ENCODE measurements at places on chromosomes 2 and 18. TPM values are rescaled to one million over a fixed set of nuclear protein-coding genes. Genes with fewer than 3 reads are reported as not detected.

Gene DYSF
- 10.2 TPM for total RNA-seq

Gene IMP4
- total RNA-seq = 102 TPM

Gene CDCA7
- total RNA-seq = 9.6 TPM

GRCh38 chr2:41985573-41986095, 62.2 kb upstream of the PKDCC start:
- no peak for DNase-seq

DNA sequence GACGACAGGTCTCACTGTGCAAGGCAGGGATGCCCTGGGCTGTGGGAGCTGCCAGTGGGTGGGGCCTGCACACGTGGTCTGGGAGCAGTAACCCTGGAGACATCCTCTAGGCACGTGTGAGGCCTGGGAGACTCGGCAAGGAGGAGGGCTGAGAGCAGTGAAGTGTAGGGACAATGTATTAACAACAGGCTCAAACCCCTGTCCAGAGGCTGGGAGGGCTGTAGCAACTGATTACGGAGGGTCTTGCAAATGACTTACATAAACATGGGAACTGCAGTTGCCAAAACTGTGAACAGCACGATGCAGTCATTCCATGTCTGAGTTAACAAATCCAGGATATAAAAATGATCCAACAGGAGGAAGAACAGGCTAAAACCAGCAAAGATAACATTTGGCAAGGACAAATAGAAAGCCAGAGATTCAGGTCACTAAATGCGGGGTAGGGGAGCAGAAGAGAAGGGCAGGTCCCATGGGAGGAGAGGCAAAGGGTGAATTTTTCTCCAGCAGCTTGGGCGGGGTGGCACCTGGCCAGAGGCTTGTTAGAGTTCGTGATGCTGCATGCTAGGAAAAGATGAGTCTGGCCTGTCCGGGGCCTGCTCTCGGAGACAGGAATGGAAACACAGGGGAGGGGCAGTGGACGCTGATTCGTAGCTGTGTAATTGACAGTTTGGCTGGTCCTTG, 44.9 kb downstream of the CYP27C1 start:
- DNase-seq = peak; percentile 31

Gene APLF
- total RNA-seq = 8.5 TPM

GRCh38 chr2:1634681-1635341, 109.5 kb downstream of the PXDN start:
- no peak for DNase-seq

GRCh38 chr2:159604159-159604558, 12.2 kb downstream of the BAZ2B start:
- DNase-seq = no peak

- DNase-seq = no peak
Measured at GRCh38 chr18:8562919-8563318, 46.3 kb upstream of the RAB12 start.

DNA sequence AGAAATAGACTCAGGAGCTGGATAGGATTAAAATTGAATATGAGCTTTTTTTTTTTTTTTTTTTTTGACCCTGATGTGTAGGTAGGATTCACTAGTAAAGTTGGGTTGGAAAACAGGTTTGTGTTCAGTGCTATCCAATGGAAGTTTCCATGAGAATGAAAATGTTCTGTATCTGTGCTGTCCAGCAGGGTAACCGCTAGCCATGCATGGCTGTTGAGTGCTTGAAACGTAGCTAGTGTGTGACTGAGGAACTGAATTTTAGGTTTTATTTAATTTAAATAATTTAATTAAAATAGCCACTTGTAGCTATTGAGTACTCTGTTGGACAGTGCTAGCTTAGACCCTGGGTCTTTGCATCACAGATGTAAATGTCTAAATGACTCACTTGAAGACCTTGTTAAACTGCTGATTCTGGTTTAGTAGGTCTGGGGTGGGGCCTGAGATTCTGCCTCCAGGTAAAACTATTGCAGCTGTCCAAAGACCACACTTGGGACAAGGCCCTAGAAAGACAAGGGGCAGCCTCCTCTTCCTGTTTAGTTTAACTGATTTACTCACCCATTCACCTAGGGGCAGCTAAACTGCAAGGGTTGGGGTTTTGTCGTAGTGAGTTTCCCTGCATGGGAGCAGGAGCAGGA, 84.7 kb upstream of the STON1 start:
- peak; percentile 21 for DNase-seq

DNA sequence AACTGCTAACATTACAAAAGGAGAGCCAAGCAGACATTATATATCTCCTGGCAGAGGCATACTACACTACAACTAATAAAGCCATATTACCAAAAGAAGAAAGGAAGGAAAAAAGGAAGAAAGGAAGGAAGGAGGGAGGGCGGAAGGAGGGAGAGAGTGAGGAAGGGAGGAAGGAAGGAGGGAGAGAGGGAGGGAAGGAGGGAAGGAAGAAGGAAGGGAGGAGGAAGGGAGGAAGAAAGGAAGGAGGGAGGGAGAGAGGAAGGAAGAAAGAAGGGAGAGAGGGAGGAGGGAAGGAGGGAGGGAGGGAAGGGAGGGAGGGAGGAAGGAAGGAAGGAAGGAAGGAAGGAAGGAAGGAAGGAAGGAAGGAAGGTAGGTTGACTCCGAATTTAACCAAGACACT, 133.4 kb downstream of the PDE11A start:
- DNase-seq = no peak

Gene CDH19
- not detected for total RNA-seq

Gene MYO1B
- 157 TPM for total RNA-seq

- DNase-seq = no peak
Measured at GRCh38 chr18:58402951-58403702, 225.8 kb downstream of the ALPK2 start.

Gene UGT1A3
- total RNA-seq = 4.1 TPM

- no peak for DNase-seq
Measured at GRCh38 chr18:70069965-70070364, 122.3 kb upstream of the CD226 start.

Gene WIPF1
- total RNA-seq = 3.0 TPM

- DNase-seq = peak; percentile 63
Measured at GRCh38 chr2:137942833-137943677, 21.2 kb upstream of the HNMT start.

DNA sequence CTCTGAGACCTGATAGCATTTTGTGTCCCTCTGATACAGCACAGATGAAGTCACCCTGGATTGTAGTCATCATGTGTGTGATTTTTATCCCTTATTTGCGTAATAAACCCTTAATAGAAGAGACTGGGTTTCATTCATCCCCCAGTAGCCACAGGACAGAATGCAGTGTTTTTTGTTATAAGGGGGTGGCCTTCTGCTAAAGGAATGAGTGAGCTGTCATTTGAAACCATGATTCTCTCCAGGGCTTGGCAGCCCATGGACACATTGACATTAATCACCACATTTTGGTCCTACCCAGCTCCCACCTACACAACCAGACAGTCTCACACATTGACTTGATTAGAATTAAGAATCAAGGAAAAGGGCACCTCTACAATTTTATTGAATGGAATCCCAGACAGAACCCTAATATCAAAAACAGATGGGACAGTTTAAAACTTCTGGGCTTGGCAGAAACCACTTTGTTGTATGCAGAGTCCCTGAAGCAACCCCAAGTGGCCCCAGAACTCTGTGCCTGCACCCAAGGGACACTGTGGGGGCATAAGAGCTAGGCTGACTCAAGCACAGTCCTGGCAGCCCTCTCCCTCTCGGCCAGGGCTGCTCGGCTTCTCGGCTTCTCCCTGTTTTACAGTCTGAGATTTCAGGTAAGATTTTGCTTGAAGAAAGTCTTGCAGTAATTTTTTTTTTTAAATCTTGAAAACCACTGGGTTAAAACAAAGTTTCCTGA, 254.0 kb upstream of the SLC14A2 start:
- DNase-seq = no peak

DNA sequence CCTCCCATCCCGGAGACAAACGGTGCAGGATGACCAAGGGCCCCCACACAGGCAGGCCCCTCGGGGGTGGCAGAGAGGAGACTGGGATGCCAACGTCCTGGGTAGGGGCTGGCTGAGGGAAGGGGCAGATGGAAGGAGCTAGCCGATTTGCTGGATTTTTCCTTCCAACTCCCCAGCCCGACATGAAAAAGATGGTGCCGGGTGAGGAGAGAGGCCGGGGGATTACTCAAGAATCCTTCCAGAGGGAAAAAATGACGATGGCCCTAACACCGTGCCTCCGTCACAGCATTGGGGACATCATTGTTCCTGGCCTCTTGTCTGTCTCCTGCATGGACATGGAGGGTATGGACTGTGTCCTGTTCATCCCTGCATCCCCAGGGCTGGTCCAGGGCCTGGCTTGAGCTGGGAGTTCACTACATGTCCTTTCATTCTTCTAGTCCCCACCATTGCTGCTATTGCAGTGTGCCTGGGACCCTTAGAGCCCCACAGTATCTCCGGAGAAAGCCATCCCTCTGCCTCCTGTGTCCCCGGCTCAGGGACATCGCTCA, 217.7 kb downstream of the TNS1 start:
- DNase-seq = no peak

GRCh38 chr2:45009928-45010701, 863 bp upstream of the SIX2 start:
- DNase-seq = no peak

Gene SAP130
- total RNA-seq = 1.4 TPM

Gene CYP1B1
- total RNA-seq = 422 TPM
